ENCODE measurements at places on chromosomes 1 and 21. TPM values are rescaled to one million over a fixed set of nuclear protein-coding genes. Genes with fewer than 3 reads are reported as not detected.

The DFFB gene
- total RNA-seq: 10.6 TPM

The SRM gene
- 92.6 TPM for total RNA-seq

The CCDC17 gene
- 3.6 TPM for total RNA-seq

The SPRR4 gene
- not detected for total RNA-seq

The IFI44 gene
- 3.8 TPM for total RNA-seq

The ETV3L gene
- not detected for total RNA-seq

The S100A6 gene
- 1,154 TPM for total RNA-seq

The C1QC gene
- total RNA-seq: not detected

The FCGR3B gene
- not detected for total RNA-seq

The AK5 gene
- 3.4 TPM for total RNA-seq

The UBL4B gene
- not detected for total RNA-seq

The KCNE1 gene
- total RNA-seq: 0.51 TPM

The PDC gene
- total RNA-seq: not detected

The CELA3A gene
- not detected for total RNA-seq

The DNASE2B gene
- total RNA-seq: not detected

The SESN2 gene
- 21.5 TPM for total RNA-seq

The OR10J1 gene
- total RNA-seq: not detected

The HSD3B1 gene
- total RNA-seq: 10.3 TPM

The PLXNA2 gene
- total RNA-seq: 80.1 TPM

The TRNP1 gene
- total RNA-seq: 39.2 TPM
